Anterior cingulate cortex (tissue), 58 donors: ENCODE measurements at places on chromosomes 7 and 10.

DNA sequence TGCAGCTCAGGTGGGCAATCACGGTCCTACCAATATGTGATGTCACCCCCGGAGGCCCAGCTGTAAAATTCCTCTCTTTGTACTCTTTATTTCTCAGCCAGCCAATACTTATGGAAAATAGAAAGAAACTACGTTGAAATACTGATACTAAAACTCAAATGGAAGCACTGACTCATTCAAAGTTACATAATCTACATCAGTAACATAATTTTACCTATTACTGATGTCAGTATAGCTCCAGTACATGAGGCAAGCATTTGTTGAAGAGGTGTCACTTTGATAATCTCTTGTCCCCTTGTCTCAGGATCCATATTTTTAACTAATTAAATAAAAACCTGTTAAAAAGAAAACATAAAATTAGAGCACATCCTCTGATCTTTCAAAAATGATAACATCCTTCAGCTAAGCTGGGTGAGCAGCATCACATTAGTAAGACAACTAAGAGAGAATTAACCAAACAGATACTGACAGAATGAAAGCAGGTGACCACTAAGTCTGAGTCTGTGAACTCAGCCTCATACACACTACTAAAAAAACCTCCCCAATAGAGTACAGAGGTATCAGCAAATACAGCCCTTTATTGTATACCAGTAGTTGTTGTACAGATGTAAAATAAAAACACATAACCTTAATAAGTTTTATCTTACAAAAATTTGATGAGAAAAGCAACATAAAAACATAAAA, 17.6 kb downstream of the SLC25A40 start:
- DNase-seq: no peak

- DNase-seq: no peak
Measured at GRCh38 chr10:12946372-12946771, 55.1 kb downstream of the CCDC3 start.

GRCh38 chr7:72785166-72785955, 42.6 kb downstream of the TYW1B start:
- DNase-seq: no peak

GRCh38 chr10:69844698-69845097, 43.0 kb downstream of the COL13A1 start:
- DNase-seq: no peak

GRCh38 chr7:25194036-25194435, 34.2 kb downstream of the NPVF start:
- DNase-seq: no peak
